Activated CD4-positive, alpha-beta T cell treated with anti-CD3 and anti-CD28 coated beads for 36 hours (primary cell): ENCODE measurements at places on chromosomes 13 and 19.

DNA sequence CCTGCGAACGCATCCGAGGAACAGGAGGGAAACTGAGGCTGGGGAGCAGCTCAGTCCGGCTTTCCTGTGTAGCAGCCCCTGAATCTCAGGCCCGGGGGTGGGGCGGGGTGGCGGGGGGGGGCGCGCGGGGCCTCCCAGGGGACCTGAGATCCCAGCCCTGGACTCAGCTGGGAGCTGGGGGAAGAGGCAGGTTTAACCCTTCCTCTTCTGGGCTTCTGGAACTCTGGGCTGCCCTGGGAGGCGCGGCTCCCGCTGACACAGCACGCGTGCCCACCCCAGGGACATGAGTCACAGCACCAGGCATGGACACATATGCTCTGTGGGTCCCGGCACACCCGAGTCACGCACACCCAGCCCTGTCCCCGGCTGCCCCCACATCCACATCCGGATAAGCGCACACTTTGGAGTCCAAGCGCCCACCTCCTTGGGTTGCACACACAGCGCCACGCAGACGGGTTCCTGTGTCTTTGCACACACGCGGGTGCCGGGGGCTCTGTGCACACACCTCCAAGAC, 3.5 kb upstream of the CIRBP start:
- DNase-seq: peak; percentile 65

DNA sequence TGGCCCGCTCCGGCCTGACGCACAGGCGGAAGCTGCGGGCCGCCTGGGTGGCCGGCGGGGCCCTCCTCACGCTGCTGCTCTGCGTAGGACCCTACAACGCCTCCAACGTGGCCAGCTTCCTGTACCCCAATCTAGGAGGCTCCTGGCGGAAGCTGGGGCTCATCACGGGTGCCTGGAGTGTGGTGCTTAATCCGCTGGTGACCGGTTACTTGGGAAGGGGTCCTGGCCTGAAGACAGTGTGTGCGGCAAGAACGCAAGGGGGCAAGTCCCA, 4.4 kb downstream of the FFAR1 start:
- DNase-seq: no peak

DNA sequence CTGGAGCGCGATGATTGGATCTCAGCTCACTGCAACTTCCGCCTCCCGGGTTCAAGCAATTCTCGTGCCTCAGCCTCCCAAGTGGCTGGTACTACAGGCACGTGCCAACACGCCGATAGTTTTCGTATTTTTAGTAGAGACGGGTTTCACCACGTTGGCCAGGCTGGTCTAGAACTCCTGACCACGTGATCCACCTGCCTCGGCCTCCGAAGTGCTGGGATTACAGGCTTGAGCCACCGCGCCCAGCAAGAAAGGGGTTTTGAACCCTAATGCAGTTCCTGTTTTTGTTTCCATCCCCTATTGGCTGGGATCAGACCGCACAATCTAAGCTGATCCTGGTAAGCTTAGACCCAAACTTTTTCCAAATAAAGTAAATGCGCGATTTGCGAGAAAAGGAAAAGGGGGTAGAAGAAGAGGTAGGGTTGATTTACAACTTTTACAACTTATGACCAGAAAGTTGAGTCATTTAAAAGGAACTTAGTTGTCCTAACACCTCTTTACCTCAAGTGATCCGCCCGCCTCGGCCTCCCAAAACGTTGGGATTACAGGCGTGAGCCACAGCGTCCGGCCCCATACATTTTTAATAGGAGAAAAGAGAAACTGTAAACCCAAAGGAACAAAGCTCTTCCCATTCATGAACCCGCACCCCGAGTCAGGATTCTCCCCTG, 764 bp downstream of the ZNF626 start:
- no peak for DNase-seq

- peak; percentile 39 for DNase-seq
Measured at GRCh38 chr19:38739440-38740256, 4.6 kb downstream of the CAPN12 start.

DNA sequence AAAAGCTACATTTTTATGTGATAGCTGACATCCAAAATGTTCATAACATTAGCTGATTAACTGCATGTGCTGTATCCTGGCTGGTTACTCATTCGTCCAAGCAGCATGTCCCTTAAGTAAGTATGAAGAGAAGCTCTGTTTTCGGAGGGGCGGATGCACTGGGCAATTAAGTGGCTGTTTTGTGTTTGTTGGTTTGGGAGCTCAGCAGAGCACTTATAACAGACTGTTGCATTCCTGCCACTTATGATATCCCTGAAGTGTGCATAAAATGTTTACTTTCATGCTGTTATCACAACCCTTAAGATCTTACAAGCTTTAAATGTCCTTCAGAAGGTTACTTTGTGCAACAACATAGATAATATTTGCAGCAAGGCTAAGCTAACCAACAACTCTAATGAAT, 264.1 kb downstream of the NALCN start:
- no peak for DNase-seq

- DNase-seq: no peak
Measured at GRCh38 chr13:89550938-89551337, 1796.5 kb upstream of the MIR17HG start.

- DNase-seq: peak; percentile 49
Measured at GRCh38 chr19:17420475-17420924, 653 bp downstream of the MVB12A start.

GRCh38 chr19:5957170-5957569, 20.8 kb downstream of the RANBP3 start:
- DNase-seq: no peak

DNA sequence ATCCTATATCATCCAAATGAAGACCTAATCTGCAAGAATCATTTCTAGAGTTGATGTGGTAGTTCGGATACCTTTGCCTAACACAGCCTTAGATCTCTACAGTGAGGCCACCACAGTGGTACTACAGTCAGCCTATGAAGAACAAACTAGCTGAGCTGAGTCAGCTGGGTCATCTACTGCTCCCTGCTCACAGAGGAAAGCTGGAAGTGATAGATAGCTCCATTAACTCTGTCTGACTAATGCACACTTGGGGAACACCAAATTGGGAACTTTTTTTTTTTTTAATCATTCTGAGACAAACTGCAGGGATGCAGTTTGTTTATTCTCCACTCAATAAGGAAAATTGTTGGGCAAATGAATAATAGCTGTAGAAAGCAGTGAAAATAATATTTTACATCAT, 1160.6 kb downstream of the PCDH9 start:
- DNase-seq: no peak

DNA sequence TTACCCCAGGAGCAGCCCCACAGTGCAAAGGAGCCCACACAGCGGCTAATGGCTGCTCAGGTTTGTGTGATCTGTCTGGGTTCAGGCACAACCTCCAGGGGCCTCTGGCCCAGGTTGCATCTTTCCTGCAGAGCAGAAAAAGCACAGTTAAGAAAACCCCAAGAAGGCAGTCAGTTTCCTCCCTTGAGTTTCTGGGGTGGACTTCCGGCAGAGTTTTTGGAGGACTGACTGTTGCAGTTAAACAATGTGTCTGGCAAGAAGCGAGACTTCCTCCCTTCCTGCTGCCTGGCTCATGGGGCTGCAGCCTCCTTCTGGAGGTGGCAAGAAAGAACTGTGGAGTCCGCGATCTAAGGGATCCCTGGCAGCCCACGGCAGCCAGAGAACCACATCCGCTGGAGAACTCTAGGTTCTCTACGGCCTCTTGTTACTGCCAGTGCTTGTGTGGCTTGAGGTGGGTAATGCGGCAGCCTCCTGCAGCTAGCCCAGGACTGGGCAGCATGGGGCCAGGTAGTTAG, 114.4 kb downstream of the ZDHHC20 start:
- peak; percentile 52 for DNase-seq

GRCh38 chr19:58554494-58555368, at the start of gene CHMP2A:
TSS of gene CHMP2A (minus strand) at chr19:58555105. CDS start at chr19:58554212, 893 bp downstream.
- peak; percentile 99 for DNase-seq

DNA sequence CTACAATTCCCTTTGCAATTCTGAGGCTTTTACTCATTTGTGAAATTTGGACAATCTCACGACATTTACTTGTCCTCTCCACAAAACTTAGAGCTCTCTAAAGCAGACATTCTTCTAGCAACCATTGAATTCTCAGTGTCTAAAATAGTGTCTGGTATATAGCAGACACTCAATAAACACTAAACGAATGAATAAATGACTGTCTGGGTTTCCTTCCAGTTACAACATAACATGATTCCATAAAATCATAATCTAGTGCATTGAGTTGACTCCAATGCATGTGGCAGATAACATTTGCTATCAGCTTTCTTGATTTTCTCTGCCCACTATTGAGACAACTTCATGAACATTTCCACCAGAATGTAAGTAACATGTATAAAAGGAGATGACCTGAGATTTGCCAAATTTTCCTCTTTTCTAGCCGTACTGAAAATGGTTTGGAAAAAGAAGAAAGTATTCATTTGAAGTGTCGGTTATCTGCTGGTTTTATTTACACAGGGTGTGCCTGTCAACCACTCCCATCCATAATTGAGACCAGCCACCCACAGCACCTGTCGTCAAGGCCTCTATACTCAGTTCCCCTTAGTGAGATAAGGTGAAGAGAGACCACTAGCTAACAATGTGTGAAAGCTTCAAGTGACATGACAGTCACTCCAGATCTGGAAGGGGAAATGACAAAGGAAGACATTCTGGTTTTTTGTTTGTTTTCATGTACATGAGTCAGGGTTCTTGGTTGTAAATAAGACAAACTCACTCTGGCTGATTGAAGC, 4.8 kb upstream of the SERP2 start:
- DNase-seq: no peak

DNA sequence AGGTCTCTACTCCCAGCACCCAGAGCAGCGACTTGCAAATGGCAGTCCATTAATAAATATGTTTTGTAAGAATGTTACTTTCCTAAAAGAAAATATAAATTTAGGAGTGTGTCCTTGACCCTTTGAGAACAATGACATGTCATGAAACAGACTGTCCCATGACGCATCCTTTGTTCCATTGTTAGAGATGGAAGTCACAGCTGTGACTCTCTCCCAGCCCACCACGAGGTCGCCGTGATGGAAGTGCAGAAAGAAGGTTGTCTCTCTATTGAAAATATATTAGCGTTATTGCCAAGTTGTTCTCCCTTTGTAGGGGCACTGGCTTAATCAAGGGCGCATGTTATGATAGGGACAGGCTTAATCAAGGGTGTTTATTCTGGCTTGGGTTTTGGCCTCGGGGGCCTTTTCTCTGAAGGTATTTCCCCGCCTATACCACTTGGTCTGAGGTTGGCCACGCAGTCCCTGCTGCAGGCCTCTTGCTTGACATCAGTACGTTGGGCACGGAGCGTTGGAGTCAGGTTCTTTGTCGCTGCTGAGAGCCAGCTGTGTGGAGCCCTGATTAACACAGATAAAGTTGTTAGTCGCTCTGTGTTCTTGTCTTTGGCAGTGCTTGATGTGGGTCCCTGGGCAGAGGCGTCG, 126.7 kb upstream of the ZNF536 start:
- DNase-seq: no peak

DNA sequence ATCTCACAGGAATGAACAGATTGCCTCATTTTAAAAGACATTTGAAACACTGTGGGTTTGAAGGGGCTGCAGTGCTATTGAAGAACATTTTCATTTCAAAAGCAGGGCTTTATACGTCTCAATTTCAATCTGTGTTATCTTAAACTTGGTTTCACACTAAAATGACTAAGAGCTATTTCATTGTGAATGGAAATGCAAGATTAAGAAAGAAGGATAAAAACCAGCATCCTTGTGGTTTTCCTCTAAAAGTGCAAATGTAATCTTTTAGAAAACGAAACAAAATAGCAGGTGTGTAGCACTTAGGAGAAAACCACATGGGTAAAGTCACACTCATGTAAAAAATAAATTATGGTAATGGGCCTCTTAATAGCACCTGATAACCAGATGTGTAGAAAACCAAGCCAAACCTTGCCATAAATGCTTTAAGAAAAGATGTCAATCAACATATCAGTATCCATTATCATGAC, 397.7 kb downstream of the GPC6 start:
- no peak for DNase-seq

GRCh38 chr13:110398564-110399507, 91.8 kb downstream of the COL4A2 start:
- DNase-seq: no peak

- DNase-seq: no peak
Measured at GRCh38 chr13:37816276-37816675, 53.3 kb downstream of the TRPC4 start.

DNA sequence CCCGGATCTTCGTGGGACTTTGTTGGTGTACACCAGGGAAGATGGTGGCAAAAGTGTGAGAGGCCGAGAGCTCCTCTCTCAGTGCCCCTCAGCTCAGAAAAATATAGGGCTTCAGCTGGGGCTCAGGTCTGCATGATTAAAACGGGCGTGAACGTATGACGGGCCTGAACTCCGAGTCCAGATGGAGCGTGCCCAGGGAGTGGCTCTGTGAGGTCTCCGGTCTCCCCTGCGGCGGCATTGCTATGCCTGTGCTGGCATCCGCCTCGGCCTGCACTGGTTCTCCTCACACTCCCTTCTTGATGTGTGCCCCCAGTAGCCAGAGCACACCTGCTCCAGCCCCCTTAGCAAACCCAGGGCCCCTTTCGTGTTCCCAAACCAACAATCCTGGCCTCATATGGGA, 82.0 kb downstream of the TEX29 start:
- no peak for DNase-seq
